ENCODE measurements at places on chromosomes 7 and 10. TPM values are rescaled to one million over a fixed set of nuclear protein-coding genes. Genes with fewer than 3 reads are reported as not detected.
A peak's percentile ranks its signal among the peaks of the same experiment; 100 is the strongest.

DNA sequence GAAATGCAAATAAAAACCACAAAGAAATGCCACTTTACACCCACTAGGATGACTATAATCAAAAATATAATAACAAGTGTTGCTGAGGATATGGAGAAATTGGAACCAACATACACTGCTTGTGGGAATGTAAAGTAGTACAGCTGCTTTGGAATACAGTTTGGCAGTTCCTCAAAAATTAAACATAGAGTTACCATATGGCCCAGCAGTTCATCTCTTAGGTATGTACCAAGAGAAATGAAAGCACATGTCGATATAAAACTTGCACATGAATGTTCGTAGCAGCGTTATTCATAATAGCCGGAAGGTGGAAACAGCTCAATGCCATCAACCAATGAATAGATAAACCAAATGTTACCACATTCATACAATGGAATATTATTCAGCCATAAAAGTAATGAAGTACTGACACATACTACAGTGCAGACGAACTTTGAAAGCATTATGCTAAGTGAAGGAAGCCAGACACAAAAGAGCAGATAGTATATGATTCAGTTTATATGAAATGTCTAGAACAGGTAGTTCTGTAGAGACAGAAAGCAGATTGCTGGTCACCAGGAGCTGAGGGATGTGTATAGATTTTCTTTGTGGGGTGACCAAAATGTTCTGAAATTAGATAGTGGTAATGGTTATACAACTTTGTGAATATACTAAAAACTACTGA is 12.4 kb downstream of the BCAP29 start:
- DNase-seq: no peak

- DNase-seq: peak; percentile 81
These were observed 66.9 kb upstream of the SLC25A13 start for GRCh38 chr7:96388620-96389383.

- DNase-seq: peak; percentile 93
These were observed 89.1 kb downstream of the CDK6 start for GRCh38 chr7:92747041-92747835.

The MCU gene
- 39.4 TPM for total RNA-seq

The LIPJ gene
- not detected for total RNA-seq

The ITPRID1 gene
- total RNA-seq: not detected

The RAPGEF5 gene
- 6.3 TPM for total RNA-seq

GRCh38 chr7:9204571-9204970 is 771.2 kb downstream of the NXPH1 start:
- no peak for DNase-seq

- no peak for DNase-seq
These were observed 83.9 kb upstream of the SMIM30 start for GRCh38 chr7:113202284-113202683.

DNA sequence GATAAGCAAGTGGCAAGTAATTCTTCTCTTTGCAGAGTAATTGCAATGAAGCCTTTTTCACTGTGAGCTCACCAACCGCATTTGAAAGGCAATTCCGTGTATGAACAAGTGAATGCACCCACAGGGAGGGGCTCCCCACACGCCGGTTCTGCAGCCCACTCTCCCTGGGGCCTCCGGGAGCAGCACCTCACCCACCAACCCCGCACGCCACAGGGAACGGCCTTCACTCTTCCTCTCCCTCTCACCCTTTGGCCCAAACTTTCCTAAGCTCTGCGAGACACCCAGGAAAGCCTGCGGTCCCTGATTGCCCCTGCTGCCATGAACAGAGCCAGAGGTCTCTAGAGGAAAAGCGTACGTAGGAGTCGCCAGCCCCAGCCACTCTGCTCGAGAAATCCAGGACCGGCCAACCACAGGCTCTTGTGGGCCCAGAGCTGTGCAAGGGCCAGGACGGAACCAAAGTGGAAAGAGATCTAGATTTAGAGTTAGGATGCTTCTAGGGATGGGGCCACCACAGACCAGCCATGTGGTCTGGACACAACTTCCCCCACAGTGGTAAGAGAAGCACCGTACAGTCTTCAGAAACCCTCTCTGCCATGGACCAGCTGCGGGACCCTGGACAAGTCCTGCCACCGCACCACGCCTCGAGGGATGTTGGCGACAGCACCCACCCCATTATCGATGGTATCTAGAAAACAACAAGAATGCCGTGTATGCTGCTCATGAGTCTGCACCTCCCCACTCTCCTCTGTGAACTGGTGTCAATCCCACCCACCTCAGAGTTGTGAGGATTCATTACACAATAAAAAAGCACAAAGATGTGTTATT is 3.6 kb downstream of the WDR86 start:
- DNase-seq: no peak

GRCh38 chr7:55032069-55032699 is 13.4 kb downstream of the EGFR start:
- no peak for DNase-seq

- no peak for DNase-seq
These were observed 454.6 kb upstream of the C7orf33 start for GRCh38 chr7:148135997-148136396.

DNA sequence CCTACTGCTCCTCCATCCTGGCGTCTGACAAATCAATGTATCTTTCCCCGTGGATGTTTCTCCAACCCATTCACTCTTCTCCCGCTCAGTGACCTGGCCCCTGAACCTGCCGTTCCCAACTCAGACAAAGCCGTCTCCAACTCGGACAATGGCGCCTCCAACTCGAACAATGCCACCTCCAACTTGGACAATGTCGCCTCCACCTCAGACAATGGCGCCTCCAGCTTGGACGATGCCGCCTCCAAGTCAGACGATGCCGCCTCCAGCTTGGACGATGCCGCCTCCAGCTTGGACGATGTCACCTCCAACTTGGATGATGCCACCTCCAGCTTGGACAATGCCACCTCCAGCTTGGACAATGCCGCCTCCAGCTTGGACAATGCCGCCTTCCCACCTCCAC is 608.6 kb downstream of the DNAJB6 start:
- DNase-seq: no peak

GRCh38 chr10:125205431-125205830 is 45.1 kb upstream of the CTBP2 start:
- DNase-seq: no peak

The CTAGE4 gene
- 2.2 TPM for total RNA-seq

The PON3 gene
- total RNA-seq: 0.64 TPM

DNA sequence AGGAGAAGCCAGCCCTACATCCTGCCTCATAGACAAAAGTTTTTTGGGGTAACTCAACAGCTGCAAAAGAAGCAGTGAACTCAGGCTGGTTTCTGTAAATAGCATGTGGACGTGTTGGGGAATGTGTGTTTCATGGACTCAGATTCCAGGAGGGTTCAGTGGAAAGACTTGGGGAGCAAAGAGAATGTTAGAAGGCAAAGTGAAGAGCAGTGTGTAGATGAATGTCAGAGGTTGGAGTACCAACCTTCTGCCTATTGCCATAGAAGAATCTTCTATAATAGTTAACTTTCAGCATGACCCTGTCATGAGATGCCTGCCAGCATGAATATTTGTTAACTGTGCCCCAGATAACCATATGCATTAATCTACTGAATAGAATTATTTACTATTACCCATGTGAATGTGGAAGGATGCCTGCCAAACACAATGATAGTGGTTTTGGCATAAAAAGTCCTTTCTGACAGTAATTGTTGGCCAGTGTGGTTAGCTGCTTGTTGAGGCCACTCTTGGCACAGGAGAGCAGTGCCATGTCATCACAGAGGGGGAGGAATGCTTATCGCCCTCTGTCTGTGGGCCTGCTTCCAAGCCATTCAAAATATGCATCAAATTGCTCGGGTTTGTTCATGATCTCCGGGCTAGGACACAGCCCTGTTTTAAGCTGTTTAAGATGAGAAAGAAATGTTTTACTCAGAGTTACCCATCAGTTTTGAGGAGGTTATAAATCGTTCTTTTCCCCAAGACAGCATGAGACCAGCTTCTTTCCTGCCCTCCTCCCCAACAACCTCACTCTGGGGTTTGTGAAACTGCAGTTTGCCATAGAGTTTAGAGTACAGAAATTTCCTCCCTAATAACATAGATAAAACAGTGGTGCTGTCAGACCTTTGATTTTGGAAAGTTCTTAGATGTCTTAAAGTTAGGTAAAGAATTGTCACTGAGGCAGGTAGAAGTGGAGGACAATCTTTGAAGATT is 165.3 kb downstream of the WNT2 start:
- DNase-seq: peak; percentile 44

DNA sequence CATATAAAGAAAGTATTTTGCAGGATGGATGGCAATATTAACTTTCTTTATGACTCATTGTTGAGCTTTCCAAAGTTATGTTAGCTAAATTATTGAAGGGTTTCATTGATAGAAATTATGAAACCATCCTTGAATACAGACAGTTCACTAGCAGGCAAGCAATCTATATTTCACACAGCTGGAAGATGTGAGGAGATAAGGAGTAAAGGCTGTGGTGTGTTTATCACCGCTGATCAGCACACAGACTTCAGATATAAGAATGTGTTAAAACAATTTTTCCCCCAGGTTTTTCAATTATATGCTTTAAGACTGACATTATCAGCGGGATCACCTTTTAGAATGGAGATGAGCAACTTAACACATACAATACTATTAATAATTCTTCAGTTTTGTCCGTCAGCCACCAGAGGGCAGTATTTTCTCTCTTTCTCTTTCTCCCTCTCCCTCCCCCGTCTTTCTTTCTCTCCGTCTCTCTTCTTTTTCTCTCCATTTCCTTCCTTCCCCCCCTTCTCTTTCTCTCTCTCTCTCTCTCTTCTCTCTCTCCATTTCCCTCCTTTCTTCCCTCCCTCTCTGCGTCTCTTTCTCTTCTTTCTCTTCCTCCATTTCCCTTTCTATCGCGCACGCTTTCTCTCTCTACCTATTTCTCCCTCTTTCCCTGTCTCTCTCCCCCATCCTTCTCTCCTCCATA is 62.9 kb upstream of the FAM171A1 start:
- DNase-seq: peak; percentile 33

The IPMK gene
- 8.3 TPM for total RNA-seq

DNA sequence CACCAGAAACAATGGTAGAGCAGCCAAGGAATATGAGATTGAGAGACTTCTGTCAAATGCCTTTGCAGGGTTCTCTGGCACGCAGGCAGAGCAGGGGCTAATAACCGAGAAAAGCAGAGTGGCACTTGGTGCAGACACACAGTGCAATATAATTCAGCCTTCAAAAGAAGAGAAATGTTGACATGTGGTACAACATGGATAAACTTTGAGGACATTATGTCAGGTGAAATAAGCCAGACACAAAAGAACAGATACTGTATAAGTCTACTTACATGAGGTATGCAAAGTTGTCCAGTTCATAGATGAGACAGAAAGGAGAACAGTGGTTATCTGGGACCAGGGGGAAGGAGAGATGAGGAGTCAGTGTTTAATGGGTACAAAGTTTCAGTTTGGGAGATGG is 41.8 kb downstream of the ITIH5 start:
- no peak for DNase-seq

The HOXA2 gene
- not detected for total RNA-seq

All from bronchial epithelial cell (primary cell).